ENCODE measurements at places on chromosomes 13 and 19.

DNA sequence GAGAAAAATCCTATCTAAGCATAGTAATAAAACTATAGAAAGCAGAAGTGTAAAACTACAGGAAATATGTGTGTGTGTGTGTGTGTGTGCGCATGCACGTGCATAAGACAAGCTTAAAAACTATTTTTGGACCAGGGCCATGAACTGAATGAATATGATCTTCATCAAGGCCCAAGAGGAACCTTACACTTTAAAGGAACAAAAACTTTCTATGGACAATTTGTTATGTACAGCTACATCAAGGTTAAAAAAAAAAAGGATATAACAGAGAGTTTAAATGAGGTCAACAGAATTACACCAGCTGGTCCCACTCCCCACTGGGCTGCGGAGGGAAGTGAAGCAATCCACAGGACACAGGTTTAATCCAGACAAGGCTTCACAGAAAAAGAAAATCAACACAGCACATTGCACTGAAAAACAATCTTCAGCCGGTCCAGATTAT lies 151.1 kb downstream of the LHFPL6 start:
- no peak for DNase-seq

DNA sequence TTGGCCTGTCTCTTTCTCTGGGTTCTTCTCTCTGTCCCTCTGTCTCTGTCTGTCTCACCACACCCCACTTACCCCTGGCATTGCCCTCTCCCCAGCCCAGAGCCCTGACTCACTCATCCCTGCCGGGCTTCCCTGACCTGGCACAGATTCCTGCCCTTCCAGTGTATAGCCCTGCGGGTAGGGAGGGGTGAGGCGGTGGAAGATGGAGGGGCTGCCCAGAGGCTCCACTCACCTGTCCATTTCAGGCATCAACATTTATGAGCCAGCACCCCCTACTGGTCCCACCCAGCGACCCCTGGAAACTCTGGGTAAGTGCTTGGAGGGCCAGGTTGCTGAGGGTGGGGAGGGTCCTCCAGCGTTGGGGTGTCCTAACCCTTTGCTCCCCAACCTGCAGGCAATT lies 1.0 kb downstream of the NCCRP1 start:
- DNase-seq = no peak

DNA sequence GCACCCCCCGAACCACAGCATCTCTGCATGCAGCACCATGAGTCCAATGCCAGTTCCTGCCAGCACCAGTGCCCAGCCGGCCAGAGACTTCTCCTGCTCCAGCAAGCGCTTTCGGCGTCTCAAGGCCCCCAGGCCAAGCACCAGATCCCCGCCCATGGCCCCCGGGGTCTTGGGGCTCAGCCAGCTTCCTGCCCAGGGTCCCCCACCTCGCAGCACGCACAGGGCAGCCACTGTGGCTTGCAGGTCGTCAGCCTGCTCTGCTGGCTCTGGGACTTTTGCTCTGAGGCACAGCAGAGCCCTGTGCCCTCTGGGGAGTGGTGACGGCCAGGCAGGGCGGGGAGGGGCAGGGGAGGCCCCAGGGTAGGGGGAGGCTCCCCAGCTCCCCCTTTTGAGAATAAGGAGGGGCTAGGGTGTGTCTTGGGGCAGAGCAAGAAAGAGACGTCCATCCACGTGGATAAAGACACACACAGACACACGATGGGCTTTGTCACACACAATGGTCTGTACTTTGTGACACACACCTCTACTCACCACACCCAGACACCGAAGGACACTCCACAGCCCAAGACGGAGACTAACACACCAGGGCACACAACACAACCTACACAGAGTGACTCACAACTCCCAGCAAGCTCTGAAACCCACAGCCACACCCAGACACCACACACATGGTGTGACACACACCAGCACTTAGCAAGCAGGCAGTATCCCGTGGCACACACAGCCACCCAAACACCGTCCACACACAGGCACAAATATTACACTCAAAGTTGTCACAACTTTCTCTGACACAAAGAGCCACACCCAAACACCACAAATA lies at the start of gene KCNN4:
Gene KCNN4 (minus strand): TSS at position 268 of the 820 bp plus-strand sequence. CDS start 112 bp downstream, at position 156.
- DNase-seq = peak; percentile 33

- DNase-seq = no peak
Measured at GRCh38 chr19:7482584-7483439, 6.0 kb downstream of the PEX11G start.

DNA sequence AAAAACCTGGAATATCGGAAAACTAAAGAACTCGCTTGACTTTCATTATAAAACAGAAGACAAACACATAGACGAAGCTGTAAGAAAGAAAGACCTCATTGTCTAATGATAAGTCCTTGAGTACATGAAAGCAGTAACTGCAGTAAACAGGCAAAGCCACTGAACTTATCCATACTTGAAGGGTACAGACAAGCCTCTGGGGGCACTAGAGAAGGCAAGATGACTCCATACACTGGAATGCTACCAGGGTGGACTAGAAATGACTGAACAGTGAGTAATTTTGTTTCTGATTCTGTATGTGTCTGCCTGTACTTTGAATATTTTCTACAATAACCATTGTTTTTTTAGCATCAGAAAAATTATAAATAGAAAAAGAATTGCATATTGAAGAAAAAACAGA lies 507.9 kb downstream of the UQCRFS1 start:
- peak; percentile 41 for DNase-seq

DNA sequence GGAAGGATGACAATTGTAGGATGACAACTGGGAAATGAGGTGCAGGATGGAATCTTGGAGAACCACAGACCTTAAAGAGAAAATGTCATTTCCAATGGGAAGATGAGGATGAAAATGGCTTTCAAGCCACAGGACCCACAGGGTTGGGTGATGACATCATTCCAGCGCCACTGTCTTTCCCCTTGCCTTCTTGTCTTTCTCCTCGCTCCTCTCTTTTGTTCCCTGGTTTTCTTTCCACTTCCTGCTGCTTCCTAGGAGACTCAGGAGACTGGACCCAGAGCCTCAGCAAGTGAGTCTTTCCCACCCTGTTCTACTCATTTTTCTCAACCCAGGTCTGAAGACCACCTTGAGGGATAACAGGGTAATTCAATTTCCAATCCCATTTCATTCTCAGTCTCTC lies 548.8 kb downstream of the FGF9 start:
- no peak for DNase-seq

GRCh38 chr13:84607261-84608013 lies 725.2 kb upstream of the SLITRK1 start:
- no peak for DNase-seq

GRCh38 chr13:46679369-46680120 lies 117.4 kb downstream of the ESD start:
- DNase-seq = no peak

DNA sequence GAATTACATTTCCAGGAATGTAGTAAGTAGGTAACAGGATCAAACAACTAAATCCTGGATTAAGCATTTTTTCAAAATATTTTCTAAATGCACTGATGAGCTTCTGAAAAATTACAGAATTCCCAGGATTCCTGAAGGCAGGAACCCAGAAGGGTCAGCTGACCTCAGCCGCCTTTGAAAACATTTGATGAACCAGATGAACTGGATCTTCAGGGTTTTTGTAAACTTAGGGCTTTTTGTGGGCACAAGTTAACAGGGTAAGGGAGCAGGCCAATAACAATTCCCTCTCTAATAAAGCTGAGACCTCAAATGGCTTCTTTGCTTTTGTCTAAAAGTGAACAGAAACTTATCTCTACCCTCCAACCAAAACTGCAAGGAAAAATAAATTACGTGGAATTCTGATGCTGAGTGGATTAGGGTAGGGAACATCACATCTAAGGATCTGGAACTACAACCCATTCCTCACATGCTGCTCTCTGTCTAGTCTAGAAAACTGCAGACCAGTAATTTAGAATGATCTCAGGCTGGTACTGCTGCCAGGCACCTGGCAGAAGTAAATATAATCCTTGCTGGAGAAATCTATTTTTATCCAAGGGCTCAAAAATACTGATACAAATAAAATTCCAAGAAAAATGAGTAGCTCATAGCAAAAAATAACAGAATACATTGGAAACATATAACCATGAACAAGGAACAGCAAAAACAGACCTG lies 48.2 kb upstream of the N4BP2L1 start:
- DNase-seq = no peak

- no peak for DNase-seq
Measured at GRCh38 chr19:2254064-2254872, 1.9 kb downstream of the JSRP1 start.

DNA sequence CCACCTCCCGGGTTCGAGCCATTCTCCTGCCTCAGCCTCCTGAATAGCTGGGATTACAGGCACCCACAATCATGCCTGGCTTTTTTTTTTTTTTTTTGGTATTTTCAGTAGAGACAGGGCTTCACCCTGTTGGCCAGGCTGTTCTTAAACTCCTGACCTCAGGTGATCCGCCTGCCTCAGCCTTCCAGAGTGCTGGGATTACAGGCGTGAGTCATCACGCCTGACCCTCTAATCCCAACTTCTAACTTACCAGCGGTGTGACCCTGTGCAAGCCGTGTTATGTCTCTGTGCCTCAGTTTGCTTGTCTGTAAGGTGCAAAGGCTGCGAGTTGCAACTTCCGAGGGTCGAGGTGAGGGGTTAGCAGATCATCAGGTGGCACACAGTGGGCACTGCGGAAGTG lies 17.3 kb downstream of the ZSWIM4 start:
- DNase-seq = no peak

- no peak for DNase-seq
Measured at GRCh38 chr13:18971576-18972219, 209.9 kb downstream of the TUBA3C start.

Measured in LoVo (cell line).